ENCODE measurements at places on chromosomes 12 and 14.
A peak's percentile ranks its signal among the peaks of the same experiment; 100 is the strongest.

GRCh38 chr12:112705037-112705632 lies 86.4 kb upstream of the RPH3A start:
- DNase-seq = no peak

DNA sequence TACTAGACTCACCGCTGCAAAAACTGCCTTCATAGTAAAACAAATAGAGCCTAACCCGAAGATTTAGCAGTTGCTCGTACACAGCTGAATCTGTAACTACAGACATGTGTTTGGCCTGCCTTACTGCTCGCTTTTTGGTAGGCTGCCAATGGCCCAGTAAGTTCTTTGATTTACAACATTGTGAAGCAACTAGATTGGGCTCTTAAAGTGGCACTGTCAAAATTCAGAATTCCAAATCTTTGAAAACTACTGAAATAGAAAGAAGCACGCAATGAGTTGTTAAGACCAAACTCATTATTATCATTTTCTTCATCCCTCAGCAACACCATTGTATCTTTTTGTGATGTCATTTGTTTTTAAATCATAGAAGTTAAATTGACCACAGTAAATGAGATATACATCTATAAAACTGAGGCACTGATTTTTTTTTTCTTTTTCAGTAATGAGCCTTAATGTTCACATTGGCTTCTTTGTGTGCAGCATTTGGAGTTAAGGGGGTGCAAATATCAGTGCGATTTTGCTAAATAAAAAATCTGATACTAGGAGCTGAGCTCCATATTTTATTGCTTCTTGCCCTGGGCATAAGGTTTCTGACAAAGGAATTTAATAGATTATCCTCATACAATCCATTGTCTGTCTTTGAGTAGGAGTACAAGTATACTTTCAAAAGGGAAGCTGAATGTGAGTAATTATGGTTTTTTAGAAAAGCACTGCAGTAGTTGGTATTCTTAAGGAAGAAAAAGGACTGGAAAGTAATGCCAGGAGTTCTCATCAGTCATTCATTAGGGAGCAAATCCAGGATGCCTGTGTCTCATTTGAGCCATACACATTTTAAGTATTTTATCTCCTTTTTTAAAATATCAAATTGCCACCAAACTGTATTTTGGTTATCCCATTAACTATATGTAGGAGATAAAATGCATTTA lies 138.5 kb downstream of the KICS2 start:
- DNase-seq = peak; percentile 15

DNA sequence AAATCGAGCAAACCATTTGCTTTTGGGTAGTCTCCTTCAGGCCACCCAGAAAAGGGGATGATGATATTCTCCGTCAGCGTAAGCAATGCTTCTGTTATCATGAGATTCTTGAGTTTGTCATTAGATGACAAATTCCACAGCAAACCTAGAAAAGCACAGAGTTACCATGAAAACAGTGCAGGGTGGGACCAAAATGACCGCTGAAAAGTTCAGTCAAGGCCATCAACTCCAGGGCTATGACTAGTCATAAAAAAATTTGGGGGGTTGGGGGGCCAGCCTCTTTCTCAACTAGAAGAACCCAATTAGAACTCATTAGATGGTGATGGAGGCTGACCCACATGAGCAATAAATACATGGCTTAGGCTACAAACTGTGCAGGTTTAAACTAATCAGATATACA lies 55.5 kb downstream of the PKP2 start:
- no peak for DNase-seq

DNA sequence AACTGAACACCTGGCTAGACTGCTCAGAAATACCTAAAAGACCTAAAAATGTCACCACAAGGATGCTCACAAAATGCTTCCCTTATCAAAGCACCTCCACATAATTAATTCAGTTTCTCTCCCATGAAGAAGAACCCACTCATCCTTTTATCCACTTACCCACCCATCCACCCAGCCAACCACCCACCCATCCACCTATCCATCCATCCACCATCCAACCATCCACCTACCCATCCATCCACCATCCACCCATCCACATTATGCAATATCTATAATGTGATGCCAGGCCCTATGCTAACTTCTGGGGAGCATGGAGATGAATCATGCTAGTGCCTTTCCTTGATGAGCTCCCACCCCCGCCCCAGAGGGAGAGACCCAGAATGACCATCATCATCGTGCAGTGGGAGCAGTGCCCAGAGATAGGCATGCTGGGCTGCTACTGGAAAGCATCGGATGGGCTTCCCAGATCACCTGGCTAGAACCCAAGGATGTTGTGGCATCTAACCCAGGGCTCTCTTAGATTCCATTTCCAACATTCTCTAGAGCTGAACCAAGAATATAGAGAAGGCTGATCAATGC lies 166.6 kb downstream of the TTC7B start:
- no peak for DNase-seq

GRCh38 chr12:38555620-38556591 lies 239.3 kb downstream of the ALG10B start:
- DNase-seq = peak; percentile 36

DNA sequence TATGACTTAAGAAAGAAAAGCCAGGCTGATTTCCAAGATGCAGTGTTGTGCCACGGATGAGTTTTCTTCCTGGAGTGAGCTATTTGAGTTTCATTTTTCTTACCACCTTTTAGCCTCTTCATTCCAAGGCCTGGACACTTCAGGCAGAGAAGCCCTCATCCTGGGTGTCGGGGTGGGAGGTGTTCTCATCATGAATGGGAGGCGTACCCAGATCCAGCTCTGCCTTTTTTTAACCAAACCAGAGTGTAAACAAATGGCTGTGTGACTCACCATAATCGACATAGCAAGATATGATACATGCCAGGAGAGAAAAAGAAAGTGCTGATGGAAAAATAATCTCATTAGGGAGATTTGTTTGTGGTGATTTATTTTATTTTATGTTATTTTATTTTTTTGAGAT lies 79.9 kb downstream of the ARF6 start:
- DNase-seq = peak; percentile 49

GRCh38 chr12:103517161-103517560 lies 21.4 kb upstream of the C12orf42 start:
- DNase-seq = no peak

GRCh38 chr12:124464062-124464461 lies 103.3 kb downstream of the NCOR2 start:
- no peak for DNase-seq

DNA sequence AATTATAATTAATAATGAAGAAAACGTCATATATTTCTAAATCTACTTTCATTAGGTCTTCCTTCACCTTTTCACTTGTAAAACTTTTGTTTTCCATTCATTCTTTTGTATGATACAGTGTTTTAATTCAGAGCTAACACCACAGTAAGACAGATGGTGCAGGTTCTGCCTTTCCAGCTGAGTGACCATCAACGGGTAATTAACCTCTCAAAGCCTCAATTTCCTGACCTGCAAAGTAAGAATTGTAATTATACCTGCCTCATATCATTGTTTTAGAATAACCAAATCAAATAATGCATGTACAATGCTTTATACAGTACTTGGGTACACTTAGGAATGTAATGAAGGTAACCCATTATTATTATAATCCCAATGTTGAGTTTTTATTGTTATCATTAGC lies 157.6 kb downstream of the FOXA1 start:
- no peak for DNase-seq

- peak; percentile 25 for DNase-seq
These were observed 3.1 kb upstream of the RAB5B start for GRCh38 chr12:55970775-55971174.

DNA sequence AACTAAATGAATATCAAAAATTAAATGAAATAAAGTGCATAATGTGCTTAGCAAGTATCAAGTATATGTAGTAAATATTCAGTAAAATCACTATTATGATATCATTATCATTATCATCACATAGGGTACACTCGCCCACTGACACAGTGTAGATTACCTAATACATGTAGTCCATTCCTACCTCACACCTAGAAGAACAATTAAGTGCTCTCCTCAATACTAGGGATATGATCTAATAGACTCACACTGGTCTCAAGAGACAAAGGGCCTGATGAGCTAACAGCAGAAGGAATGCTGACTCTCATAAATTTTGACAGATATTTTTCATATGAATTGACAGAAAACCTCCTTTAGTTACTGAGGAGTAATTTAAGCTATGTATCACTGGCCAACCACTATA lies 29.1 kb downstream of the FSCB start:
- no peak for DNase-seq

DNA sequence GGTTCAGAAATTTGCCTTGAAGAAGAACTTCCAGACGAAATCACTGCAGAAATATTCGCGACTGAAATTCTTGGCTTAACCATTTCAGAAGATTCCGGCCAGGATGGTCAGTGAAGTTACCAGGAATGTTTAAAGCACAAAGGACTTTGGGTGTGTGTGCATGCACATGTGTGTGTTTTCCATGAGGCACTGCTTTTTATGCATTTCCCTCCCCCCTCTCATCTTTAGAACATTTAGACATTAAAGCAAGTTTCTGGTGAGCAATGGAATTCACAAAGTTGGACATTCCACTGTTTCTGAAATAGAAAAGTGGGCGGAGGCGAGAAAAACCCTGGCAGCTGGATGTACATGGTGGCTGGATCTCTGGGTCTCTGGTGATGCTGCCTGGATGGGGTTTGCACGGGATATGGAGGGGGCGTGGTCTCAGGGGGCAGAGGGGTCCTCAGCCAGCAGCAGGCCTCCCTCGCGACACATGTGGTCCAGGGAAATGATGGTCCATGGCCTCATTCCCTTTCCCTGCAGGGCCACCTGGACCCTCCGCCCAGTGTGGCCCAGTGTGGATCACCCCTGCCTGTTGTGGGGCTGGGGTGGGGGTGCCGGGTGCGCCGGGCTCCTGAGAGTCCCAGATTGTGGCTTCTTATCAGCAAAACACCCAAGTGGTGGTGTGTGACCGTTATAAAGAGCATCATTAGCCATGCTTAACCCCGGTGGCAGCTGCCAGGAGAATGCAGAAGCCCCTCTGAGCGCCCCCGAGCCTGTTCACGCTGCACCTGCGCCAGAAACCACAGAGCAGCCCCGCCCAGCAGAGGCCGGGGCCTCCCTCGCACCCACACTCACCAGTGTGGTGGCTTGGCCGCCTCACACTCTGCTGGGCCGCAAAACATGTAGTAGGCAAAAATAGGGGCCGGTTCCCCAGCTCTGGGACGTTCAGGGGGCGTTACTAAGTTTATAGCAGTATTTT lies 17.8 kb upstream of the BCL7A start:
- no peak for DNase-seq

DNA sequence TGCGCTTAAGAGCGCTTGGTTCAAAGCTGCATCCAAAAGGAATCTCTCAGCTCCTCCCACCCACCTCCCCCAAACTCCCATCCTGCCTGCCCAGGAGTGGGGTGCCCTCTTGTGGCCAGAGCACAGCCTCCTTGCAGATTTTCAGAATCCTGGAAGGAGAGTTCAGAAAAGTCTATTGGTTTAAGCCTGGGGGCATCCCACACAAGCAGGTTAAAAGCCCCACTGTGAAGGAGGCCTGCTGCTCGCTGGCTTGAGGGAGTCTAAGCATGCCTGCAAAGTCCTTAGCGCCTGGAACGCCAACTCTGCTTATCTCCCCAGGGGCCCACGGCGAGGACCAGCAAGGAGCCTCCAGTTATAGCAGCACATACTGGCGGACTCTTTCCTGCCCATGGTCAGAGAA lies 297.1 kb downstream of the KSR2 start:
- no peak for DNase-seq

DNA sequence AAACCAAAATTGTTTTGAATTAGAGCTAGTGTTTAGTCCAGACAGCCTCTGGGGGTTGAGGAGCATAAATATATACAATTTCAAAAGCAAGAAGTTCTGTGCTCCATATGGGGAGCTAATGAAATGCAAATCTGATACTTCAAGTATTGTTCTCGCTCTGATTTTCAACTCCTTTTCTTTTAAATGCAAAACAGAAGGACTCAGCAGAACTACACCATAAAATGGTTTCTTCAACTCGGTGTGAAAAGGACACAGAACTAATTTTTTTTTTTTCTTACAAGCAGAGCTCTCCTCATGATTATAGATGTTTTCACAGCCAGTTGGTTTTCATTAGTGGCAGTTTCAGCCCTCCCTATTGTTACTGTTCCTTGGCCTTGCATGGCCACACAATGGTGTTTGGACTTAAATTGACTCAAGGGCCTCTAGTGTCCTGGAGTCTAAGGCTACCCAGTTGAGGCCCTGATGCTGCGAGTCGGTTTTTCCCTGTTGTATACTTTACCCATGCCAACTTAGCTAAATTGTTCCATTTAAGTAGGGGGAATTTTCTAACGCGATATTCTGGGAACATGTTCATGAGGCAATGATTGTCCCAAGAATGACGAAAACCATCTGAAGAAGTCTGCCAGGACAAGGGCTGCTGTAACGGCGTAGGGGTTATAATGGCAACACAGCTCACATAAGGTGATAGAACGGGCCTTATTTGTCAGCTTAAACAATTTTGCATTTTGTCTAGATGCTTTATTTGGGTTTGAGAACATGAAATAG lies 120.3 kb downstream of the GPR135 start:
- no peak for DNase-seq

- DNase-seq = no peak
These were observed 48.6 kb upstream of the RHOJ start for GRCh38 chr14:63155511-63156185.

GRCh38 chr12:105911966-105912365 lies 226.8 kb downstream of the NUAK1 start:
- no peak for DNase-seq

DNA sequence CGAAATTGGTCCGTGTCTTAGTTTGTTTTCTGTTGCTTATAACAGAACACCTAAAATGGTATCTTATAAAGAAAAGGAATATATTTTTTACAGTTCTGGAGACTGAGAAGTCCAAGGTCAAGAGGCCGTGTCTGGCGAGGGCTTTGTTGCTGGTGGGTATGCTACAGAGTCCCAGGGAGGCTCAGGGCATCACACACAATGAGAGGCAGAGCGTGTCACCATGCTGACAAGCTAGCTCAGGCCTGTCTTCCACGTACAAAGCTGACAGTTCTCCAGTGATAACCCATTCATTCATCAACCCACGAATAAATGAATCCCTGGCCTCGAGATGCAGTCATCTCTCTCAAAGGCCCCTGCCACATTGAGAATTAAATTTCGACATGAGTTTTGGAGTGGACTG lies 56.7 kb upstream of the AEBP2 start:
- no peak for DNase-seq

DNA sequence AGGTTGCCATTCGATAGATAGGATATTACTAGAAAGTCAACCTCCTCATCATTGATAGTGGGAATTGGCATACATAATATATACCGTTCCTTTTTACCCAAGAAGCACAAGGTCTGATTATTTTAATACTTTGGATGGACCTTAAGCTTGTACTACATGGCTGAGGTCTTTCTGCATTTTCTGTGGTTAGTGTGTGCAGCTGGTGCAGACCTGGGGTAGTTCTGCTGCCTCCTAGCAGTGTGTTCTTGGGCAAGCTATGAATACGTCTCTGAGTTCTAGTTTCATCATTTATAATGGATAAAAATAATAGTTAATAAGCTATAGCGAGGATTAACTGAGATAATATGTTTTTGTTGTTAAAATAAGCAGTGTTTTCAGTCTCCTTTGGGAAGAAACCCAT lies 2.2 kb downstream of the ZDHHC17 start:
- DNase-seq = no peak

GRCh38 chr14:62763951-62764350 lies 281.3 kb downstream of the KCNH5 start:
- DNase-seq = no peak
